Stomach (tissue), 19 donors: ENCODE measurements at places on chromosomes 16 and 17. TPM values are rescaled to one million over a fixed set of nuclear protein-coding genes. Genes with fewer than 3 reads are reported as not detected.

- no peak for DNase-seq
Observed at GRCh38 chr17:4576161-4576558, 8.2 kb upstream of the SMTNL2 start.

Gene ZNF750
- total RNA-seq = not detected

Gene ADAP2
- total RNA-seq = 8.8 TPM

GRCh38 chr17:36001110-36001771 lies at the start of gene CCL15:
Gene CCL15, minus strand, starts transcription at chr17:36001553. Its CDS starts 61 bp downstream, at chr17:36001492.
- no peak for DNase-seq

DNA sequence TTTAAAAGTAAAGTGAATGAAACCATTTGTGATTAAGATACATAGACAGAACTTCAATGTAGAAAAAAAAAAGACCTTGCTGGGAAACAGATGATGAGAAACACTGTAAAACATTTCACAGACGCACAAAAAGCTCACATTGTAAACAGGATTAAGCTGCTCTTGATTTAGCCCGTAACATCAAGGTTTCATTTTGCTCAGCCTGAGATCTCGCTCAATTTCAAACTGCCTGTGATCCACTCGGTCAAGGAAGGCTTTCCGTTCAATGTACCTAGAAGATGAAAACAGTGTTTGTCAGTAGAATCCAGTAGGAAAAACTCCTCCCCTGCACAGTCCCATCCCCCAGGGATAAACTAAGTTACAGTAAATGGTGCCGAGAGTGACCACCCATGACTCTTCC lies 42.3 kb upstream of the BCAR1 start:
- DNase-seq = peak; percentile 28

DNA sequence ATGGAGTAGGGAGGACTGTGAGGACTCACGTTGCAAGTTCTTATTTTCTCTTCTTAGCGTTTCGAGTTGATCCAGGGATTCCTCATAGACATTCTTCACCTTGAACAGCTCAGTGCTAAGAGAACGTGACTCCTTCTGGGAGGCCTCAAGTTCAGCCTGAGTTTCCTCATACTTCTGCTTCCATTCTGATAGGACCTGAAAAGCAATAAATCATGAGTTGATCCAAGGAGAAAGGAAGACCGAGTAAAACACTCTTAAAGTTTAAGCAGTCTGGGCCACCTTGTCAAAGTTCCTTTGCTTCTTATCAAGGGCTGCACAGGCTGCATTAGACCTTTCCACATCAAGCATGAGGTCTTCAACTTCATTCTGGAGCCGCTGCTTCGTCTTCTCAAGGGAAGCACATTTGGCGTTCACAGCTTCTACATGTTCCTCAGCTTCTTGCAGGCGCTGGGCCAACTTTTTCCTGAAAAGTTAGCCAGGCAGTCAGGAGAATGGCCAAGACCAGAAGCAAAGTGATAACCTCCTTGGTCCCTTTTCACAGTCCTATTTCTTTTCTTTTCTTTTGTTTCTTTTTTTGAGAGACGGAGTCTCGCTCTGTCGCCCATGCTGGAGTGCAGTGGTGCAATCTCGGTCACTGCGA lies 23.8 kb upstream of the MYH13 start:
- no peak for DNase-seq

DNA sequence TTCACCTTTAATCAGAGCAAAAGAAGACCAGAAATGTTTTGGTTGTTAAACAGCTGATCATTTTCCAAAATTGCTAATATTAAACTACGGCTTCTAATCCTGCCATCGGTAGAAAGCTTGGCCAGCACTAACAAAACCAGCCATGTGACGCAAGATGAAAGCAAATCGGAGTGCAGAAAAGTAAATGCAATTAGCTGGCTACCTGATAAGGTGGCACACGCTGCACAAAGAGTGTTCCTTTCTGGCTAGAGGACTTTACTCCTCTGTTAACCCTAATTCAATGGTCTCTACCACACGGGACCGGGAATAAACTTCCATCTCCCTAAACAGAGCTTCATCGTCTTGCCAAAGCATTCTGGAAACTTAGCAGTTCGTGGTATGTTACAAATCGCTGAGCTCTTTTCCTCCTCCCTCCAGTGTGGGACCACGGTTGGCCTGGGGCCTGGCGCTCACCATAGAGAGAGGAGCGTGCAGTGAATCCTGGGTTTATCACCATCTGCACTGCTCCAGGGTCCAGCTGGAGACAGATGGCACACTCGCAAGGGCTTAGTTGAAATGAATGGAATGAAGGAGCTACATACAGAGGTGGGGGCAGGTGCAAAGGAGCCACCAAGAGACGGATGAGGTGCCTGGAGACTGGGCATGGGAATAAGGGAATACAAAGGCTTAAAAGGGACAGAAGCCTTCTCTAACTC lies 10.1 kb upstream of the COG1 start:
- DNase-seq = peak; percentile 76

- DNase-seq = no peak
Observed at GRCh38 chr17:52885882-52886281, 727.4 kb upstream of the CA10 start.
